Spinal cord (tissue), 10 donors: ENCODE measurements at places on chromosomes 6 and 20. TPM values are rescaled to one million over a fixed set of nuclear protein-coding genes. Genes with fewer than 3 reads are reported as not detected.

The ADTRP gene
- polyA plus RNA-seq: 0.38 TPM

The LY6G6F gene
- 0.27 TPM for polyA plus RNA-seq

The STX11 gene
- 0.84 TPM for polyA plus RNA-seq

The RNF146 gene
- polyA plus RNA-seq: 105 TPM

The EBF4 gene
- 86.4 TPM for polyA plus RNA-seq

The FAM83D gene
- polyA plus RNA-seq: 11.5 TPM

The TMEM74B gene
- 44.2 TPM for polyA plus RNA-seq

The BPI gene
- polyA plus RNA-seq: 5.0 TPM

The RPN2 gene
- 177 TPM for polyA plus RNA-seq

The RCAN2 gene
- polyA plus RNA-seq: 80.3 TPM

The ANKRD66 gene
- polyA plus RNA-seq: 1.9 TPM

The LGSN gene
- 0.11 TPM for polyA plus RNA-seq

The OXT gene
- polyA plus RNA-seq: 0.32 TPM

The SRPK1 gene
- 41.1 TPM for polyA plus RNA-seq
